ENCODE measurements at places on chromosomes 7 and 10.

- no peak for DNase-seq
Observed at GRCh38 chr7:43847496-43847895, 21.8 kb downstream of the MRPS24 start.

- no peak for DNase-seq
Observed at GRCh38 chr7:80790877-80791276, 128.0 kb downstream of the SEMA3C start.

GRCh38 chr7:131190146-131190545 lies 137.5 kb upstream of the MKLN1 start:
- DNase-seq, result no peak

DNA sequence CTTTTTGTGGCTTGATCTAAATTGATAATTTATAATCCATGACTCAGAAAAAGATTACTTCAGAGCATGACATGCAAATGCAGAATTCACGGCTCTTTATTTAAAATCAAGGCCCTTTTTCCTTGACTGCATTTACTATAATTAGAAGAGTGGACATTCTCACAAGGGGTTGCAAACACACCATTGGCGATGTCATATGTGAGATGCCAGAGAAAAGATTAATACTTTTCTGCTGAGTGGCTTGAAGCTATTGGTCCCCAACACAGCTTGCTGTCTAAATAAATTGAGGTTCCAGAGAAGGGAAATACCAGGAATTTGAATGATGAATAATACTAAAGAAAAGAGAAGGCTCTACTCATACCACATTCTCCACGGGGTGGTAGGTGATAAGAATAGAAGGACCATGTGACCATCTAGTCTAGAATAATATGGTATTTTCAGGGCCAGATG lies 78.7 kb upstream of the ARID5B start:
- DNase-seq, result no peak
